ENCODE measurements at places on chromosomes 5 and 9.

DNA sequence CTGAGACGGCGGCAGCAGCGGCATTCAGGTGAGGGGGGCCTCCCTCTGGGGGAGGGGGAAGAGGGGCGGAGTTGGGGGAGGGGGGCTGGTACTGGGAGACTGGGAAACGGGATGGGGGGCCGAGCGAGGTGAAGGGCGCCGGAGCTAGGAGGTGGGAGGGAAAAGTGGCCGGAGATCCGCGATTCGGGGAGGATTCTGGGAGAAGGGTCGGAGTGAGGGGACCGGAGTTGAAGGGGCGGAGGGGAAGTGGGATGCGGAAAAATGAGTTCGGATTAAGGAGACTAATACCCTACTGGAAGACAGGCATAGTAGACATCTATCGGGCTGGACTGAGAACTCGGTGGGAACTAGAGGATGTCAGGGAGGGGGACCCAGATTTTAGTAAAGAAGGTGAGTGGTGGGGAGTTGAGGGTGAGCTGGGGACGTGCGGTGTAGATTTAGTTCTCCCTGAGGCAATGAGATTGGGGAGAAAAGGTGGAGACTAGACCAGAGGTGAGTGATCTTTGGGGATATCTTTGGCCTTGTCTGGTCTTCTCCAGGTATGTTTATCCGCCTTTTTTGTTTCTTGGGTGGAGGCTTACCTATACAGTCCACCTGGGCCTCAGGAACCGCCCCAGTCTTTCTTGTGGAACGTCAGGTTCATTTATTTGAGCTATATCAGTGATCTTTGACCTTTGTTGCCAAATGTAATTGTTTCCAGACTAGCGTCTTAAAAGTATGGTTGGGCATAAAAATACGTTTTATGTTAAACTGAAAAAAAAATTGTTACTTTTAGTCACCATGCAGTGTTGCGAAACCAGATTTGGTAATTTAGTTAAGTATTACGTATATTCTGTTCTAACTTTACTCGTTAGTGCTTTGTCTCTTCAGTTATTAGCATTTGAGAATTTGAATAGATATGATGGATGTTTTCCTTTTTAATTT lies 632 bp downstream of the UBAP1 start:
- DNase-seq: peak; percentile 42

GRCh38 chr5:180370861-180371641 lies 17.9 kb upstream of the GFPT2 start:
- no peak for DNase-seq

DNA sequence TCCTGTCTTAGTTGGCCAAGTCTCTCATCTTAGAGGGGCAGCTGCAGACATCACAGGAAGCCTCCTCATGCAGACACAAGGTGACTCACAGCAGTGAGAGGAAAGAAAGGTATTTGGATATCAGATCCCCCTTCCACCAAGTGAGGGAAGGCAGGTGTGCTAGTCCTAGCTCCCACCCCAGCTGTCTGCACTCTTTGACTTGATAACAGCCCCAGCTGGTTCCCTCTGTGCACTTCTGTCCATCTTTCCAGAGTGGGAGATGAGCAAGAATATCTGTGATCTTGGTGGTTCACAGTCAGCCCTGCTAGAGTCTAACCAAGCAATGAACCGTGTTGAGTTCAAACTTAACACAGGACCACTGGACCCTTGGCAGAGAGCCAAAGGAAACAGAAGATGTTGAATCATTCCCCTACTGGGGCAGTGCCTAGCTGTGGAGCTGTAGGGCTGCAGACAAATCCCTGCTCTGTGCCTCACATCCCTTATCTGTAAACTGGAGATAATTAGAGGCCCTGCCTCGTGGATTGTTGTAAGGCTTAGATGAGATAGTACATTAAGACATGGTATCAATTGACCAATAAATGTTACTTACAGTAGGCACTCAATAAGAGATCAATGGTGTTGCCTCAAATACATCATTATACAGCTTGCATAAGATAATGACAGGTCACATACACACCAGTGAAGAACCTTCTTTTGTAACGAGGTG lies 39.1 kb downstream of the SH3RF2 start:
- peak; percentile 81 for DNase-seq

DNA sequence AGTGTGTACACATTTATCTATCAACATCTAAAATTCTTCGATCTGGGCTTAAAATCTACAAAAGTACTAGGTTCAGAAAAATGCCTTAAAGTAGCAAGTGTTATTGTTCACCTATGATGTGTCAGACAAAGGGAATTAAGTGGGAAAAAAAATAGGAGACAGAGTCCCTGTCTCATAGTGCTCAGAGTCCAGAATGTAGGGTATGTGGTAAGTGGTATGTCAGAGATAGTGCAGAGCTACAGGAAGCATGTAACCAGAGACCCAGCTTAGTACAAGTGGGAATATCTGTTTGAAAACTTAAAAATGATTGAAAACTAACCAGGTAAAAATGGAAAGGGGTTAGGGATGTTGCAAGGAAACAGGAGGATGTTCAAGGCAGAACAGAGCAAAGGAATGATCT lies 482.8 kb downstream of the ELAVL2 start:
- DNase-seq: no peak

GRCh38 chr5:95746194-95746593 lies 15.1 kb downstream of the RHOBTB3 start:
- no peak for DNase-seq

- DNase-seq: no peak
Measured at GRCh38 chr5:78979909-78980308, 5.2 kb downstream of the ARSB start.

DNA sequence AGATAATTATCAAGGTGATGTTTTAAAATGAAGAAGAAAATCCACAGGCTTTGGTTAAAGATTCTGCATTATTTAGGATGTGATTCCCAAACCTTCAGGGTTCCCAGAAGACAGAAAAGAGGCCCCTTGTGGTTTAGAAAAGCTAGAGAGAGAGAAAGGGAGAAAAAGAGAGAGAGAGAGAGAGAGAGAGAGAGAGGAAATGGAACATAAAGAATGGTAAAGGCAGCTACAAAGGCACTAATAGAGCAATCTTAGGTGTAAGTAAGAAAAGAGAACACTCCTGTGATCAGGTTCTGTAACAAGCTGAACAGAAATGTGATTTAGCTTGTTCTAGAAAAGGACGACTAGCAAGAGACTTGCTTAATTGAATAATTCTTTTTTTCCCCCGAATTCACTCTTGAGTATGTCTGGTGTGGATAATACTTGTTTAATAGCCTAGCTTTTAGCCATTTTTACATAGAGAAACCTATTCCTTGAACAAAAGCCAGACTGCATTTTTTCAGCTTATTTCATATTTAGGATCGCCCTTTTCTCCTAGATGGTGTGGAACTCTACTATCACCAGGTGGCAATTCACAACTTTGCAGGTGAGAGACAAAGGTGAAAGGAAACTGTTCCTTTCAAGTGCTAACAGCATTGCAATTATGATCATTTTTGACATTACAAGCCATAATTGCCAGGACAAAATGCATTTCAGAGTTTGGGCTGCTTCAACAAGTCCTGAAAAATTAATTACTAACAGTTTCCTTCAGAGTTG lies 57.6 kb upstream of the SH3GL2 start:
- DNase-seq: no peak

DNA sequence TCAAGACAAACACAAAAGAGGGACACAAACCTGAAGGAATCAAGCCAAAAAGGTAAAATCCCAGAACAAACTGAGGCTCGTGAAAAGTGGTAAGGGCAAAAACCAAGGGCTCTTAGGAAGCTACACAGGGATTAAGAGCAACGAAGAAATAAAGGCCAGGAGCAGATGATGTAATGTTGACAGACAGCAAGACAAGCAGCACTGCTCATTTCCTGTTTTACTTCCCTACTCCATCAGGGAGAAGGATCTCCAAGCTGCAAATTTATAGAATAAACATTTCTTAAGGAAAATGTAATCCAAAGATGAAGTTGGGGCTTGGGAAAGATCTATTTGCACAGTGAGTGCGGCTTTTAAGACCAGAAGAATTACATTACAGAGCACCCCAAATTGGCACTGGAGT lies 182.3 kb upstream of the MAP1B start:
- DNase-seq: peak; percentile 59

DNA sequence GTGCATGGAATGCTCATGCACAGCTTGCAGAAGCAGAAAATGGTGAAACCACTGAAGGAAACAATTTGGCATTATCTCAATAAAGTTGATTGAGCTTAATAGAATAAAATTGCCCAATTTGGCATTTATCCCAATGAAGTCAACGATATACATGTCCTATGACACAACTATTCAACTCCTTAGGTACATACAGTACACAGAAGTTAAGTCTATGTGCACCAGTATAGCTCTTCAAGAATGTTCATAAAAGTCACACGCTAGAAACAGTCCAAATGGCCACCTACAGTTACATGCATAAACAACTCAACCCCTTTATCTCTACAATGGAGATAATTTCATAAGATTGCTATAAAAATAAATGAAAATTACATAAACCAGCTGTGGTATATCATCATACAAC lies 184.5 kb downstream of the DENND1A start:
- DNase-seq: no peak

DNA sequence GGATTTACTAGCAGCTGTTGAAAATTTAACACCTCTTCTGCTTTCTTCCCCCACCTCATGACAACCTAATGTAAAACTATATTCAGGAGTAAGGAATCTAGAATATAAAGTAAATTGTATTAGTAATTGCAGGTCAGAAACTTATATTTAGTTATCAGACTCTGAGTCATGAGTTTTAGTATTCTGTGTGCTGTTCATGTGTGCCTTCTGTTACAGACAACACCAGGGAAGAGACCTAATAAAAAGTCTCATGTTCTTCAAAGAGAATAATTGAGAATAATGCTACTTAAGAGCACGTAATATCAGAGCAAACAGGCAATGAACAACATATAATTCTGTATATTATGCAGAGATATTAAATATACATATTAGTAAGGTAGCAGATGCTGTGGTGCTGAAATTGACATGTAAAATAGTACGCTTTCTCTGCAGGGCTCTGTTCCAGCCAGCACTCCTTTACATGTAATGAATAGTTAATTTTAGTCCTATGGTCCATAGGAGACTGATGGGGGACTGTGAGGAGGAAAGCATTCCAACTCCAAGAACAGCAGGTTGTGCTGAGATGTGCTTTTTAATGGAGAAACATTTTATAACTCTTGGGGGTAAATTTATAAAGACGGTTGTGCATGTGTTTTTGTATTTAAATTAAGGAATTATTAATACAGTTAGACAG lies 106.4 kb downstream of the ZSWIM6 start:
- DNase-seq: no peak

GRCh38 chr5:127410959-127411358 lies 106.5 kb upstream of the PRRC1 start:
- DNase-seq: peak; percentile 4

DNA sequence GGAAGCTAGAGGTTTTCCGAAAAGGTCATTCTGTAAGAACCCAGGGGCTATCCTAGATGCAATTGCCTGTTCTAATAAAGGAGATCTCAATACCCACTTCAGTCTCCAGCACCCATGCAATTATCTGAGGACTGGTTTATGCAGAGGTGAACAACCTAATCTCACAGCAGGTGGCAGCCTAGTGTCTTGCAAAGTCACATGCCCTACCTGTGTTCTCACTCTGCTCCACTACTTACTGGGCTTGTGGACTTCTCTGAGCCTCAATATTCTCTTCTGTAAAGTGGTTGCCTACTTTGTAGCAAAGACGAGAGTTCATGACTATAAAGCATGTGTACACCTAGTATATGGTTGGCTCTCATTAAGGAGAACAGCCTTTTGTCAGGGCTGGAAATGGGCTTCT lies 21.0 kb upstream of the ALDH1B1 start:
- peak; percentile 31 for DNase-seq

DNA sequence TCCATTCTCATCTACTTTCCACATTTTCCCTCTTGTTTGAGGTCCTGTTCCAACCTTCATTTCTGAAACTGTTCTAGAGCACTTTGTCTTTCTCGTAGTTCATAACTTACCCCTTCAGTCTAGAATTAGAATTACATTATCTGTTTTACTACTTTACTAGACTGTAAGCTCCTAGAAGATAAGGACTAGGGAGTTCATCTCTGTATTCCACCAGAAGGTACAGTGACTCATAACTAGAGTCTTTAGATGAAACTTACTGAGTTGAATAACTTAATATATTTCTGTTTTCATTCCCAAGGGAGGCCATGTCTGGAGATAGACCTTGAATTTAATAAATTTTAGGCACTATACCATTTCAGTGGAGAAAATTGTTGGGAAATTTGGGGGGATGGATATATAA lies 38.7 kb downstream of the G3BP1 start:
- DNase-seq: no peak

GRCh38 chr5:157266286-157267007 lies 524 bp downstream of the CYFIP2 start:
- DNase-seq: no peak

- peak; percentile 58 for DNase-seq
Measured at GRCh38 chr5:113081881-113082546, 105.4 kb downstream of the DCP2 start.

DNA sequence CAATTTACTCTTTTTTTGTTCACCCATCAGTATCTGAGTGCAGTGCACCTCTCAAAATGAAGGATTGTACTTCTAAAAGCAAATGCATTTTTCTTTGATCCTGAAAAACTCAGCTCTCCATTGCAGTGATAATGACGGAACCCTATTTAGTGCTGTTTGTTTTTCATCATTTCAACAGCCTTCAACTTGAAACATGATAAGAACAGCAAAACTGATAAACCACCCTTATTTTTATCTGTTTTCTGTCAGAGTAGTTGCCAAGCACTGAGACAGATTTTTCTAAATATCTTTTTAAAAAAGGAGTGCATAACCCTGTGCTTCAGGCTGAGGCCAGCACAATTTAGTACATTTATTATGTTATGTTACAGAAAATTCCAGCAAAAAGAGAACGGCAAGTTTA lies 549.8 kb upstream of the DMAC1 start:
- DNase-seq: no peak

DNA sequence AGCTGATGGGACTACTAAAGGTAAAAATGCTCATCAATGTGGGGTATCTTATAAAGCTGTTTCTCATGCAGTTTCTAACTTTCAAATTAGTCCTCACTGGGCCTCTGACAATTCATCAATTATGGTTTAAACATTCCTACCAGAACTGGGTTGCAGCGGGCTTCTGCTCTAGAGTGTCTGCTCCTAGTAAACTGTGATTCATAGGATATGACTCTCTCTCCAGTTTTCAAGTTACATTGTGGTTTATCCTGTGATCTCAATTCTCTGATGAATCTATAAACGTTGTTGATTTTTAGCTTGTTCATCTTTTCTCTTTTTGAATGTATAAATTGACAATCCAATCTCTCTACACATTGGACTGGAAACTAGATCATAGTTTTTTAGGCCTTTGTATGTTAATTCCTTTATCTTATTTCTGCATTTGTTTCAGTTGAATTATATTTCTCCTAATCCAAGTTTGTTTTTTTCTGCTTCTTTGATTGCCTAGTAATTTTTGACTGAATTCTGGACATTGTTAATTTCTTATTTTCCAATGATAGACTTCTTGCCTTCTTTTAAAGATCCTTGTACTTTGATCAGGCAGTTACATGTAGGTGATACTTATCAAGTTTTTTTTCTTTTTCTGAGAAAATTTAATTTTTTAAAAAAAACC lies 822.6 kb downstream of the TLE1 start:
- DNase-seq: peak; percentile 15

Data from fibroblast of skin of abdomen (primary cell).